ENCODE measurements at places on chromosomes 1 and 21. TPM values are rescaled to one million over a fixed set of nuclear protein-coding genes. Genes with fewer than 3 reads are reported as not detected.

DNA sequence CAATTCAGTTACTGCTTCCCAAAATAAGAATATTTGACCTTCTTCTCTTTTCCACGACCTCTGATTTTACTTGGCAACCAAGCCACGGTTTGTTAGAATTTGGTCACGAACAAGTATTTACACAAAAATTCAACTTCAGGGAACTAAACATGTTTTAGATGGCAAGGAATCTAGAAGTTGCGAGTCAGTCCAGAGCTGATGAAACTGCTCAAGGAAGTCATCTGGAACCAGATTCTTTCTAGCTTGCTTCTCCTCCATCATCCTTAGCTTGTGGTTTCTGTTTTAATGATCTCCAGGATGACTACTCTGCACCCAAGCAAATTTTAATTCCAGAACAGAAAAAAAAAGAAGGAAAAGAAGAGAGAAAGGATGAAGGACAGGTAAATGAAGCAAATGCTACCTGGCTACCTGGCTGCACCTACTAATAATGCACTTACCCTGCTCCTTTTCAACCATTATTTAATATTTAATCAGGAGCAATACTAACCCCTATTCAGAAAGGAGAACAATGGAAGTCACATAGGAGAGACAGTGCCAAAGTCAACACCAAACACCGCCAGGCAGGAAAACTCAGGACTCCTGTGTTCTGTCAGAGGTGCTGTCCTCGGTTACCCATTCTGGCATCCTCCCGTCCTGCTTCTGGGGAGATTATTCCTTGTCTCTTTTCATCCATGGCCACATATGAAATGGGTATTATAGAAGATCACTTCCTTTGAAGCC, 54.2 kb upstream of the RGS7 start:
- no peak for DNase-seq

DNA sequence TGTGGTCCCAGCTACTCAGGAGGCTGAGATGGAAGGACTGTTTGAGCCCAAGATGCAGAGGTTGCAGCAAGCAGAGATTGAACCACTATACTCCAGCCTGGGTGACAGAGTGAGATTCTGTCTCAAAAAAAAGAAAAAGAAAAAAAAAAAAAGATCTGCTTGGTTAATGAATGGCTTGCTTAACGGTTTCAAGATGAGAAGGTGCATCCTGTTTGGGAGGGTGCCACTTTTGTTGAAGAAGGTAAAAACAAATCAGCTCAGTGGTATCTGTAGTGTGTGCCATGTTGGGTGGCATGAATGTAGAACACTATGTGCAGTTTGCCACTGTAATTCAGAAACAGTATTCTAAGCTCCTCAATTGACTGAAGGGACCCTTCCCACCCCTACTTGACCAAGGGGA, 94.9 kb upstream of the ETV3 start:
- DNase-seq, result no peak

- DNase-seq, result no peak
Observed at GRCh38 chr1:41135196-41135947, 106.7 kb downstream of the SCMH1 start.

- no peak for DNase-seq
Observed at GRCh38 chr21:26804895-26805609, 40.2 kb downstream of the ADAMTS1 start.

RASAL2 gene
- 26.4 TPM for total RNA-seq

DNA sequence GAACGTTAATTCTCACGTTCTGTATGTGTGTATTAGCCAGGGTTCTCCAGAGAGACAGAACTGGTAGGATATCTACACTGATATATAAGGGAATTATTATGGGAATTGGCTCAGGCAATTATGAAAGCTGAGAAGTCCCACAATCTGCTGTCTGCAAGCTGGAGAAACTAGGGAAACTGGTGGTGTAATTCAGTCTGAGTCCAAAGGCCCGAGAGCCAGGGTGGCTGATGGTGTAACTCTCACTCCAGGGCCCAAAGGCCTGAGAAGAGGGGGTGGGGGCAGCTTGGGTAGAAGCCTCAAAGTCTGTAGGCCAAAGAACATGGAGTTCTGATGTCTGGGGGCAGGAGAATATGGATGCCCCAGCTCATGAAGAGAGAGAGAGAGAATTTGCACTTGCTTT, 13.3 kb upstream of the VASH2 start:
- no peak for DNase-seq

- peak; percentile 75 for DNase-seq
Observed at GRCh38 chr1:27555700-27556424, 48.1 kb downstream of the AHDC1 start.

- DNase-seq, result no peak
Observed at GRCh38 chr1:94596260-94596659, 54.7 kb upstream of the F3 start.

DNA sequence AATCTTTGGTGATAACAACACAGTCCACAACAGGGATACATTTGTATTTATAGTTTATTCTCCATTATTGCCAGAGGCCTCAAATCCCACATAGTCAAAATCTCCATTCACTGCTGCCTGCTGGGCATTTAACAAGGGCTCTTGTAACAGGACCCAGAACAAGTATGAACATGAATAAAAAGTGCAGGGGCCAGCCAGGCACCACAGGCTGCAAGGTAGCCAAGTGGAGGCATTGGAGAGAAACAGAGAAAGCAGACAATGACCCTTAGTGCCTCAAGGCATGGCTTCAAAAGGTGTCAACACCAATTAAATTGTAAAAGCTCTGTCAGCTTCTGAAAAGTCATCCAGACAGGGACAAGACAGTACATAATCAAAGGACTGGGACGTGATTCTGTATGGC, 116.8 kb downstream of the ATP6V1G3 start:
- DNase-seq, result no peak

OR10X1 gene
- not detected for total RNA-seq

GRCh38 chr1:82597141-82597540, 796.4 kb downstream of the ADGRL2 start:
- DNase-seq, result no peak

DNA sequence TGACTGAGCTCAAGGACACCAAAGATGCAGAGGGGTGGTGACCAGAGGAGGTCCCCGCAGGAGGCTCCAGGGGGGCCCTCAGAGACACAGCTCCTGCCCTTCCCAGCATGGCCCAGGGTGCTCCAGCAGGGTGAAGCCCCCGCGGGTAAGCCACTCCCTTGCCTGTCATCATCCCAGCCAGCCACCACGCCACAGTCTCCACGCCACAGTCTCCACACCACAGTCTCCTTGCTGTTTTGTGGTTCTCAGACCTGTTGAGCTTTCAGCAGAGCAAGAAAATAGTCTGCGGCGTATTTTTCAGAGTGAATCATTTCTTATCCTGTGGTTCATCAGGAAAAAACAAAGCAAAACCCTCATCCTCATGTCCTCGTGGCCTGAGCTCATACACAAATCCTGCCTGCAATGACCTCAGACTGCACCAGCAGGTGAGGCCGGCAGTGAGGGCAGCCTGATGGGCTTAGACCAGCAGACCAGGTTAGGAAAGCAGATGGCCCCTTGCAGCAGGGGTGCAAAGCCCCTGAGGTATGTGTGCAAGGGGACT, 25.7 kb upstream of the ABCG1 start:
- no peak for DNase-seq

DNA sequence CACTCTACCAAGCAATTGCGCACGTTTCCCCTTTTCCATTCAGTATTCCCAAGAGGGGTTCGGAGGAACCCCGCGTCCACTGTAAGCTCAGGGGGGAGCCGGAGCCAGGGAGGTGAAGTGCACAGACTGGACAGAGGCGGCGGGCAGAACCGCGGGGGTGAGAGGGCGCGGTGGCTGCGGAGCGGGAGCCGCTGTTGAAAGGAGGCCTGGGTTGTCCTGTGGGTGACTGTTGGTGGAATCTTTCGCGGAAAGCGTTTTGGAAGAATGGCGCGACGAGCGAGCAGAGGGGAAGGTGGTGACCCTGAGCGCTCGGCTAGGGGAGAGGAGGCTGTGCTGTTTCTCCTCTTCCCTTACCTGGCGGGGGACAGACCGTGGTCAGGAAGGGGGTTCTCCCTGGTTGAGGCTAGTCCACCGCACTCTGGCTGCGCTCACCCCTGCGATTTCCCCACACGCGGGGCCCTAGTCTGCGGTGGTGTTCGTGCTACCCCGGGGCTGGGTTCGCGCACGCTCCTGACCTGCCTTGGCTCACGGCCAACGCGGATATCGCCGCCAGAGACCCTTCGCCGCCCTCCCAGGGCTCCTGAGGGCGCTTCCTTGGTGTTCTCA, 92.8 kb downstream of the PRKAB2 start:
- no peak for DNase-seq

DNA sequence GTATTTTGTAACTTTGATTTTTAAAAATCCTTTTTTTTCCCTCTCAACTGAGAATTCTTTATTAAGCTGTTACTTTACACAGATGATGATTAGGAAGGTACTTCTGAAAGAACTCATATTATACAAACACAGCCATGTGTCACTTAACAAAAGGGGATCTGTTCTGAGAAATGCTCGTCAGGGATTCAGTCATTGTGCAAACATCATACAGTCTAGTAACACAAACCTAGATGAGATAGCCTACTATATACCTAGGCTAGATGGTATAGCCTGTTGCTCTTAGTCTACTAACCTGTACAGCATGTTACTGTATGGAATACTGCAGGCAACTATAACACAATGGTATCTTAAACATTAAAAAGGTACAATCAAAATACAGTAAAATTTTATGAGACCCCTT, 24.9 kb downstream of the AHCTF1 start:
- DNase-seq, result no peak

OLFML3 gene
- 10.8 TPM for total RNA-seq

FTCD gene
- 1.5 TPM for total RNA-seq

GRCh38 chr1:44464361-44464760, 59.3 kb downstream of the RNF220 start:
- DNase-seq, result no peak

DNA sequence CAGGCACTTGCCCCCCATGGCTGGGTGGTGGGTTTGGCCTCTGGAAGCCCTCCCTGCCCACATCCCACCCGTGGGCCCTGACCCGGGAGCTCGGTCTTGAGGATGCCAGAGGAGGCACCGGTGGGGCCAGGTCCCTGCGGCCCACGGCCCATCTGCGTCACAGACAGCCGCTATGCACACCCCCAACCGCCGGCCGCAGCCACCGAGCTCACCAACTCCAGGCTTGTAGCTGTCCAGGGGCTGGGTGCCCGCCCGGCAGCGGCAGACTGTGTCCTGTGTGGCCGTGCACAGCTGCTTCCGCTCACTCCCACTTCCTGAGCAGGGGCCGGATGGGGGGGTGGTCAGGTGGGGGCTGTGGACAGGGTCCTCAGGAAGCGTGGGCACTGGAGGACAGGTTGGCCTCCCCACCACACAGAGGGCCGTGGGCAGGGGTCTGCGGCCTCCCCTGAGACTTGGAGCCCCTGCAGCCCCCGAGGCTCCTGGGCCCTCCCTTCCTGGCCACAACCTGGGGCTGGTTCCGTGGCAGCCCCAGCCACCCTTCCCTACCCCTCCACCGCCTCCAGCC, 1.1 kb downstream of the TNFRSF4 start:
- peak; percentile 68 for DNase-seq

PLPP3 gene
- 140 TPM for total RNA-seq

- peak; percentile 86 for DNase-seq
Observed at GRCh38 chr1:109509176-109510134, at the start of gene AMIGO1. TSS of gene AMIGO1 (minus strand) at chr1:109509727. CDS start at chr1:109508912, 815 bp downstream.

DNA sequence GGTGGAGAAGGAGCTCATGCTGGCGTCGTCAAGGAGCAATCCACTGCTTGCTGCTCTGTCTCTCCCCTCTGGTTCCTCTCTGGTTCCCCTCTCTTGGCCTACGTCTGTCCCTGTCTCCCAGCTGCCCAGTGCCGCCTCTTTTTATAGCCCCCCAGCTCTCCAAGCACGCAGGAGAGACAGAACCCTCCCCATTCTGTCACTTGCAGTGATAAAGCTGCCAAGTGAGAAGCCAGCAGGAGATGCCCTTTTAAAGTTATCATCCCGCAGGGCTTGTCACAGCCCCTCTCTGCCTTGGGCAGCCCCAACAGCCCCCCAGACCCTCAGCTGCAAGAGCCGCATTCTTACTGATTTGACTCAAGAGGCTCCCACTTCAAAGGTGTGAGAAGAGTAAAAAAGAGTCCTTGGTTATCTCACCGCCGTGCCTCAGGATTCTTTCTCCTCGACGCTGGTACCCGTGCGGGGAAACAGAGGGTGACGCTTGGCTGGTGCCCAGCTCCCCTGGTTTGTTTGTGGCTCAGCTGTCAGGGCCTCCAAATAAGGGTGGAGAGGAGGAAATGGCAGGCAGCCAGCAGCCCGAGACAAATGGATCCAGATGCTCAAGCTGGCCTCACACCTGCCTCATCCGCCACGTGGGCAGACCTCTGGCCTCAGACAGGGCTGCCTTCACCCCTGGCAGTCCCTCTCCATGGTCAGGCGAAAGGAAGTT, at the start of gene NPPA:
TSS of gene NPPA (minus strand) at position 117 of the 706 bp plus-strand sequence. CDS start at position 18, 99 bp downstream.
- no peak for DNase-seq

EPHA10 gene
- total RNA-seq, result 0.10 TPM

GRCh38 chr1:213015099-213016050, at the start of gene ANGEL2:
TSS of gene ANGEL2 (minus strand) at chr1:213015867. CDS start at chr1:213015671, 196 bp downstream.
- DNase-seq, result peak; percentile 97

- no peak for DNase-seq
Observed at GRCh38 chr1:173222149-173223030, 15.3 kb upstream of the TNFSF4 start.

DNA sequence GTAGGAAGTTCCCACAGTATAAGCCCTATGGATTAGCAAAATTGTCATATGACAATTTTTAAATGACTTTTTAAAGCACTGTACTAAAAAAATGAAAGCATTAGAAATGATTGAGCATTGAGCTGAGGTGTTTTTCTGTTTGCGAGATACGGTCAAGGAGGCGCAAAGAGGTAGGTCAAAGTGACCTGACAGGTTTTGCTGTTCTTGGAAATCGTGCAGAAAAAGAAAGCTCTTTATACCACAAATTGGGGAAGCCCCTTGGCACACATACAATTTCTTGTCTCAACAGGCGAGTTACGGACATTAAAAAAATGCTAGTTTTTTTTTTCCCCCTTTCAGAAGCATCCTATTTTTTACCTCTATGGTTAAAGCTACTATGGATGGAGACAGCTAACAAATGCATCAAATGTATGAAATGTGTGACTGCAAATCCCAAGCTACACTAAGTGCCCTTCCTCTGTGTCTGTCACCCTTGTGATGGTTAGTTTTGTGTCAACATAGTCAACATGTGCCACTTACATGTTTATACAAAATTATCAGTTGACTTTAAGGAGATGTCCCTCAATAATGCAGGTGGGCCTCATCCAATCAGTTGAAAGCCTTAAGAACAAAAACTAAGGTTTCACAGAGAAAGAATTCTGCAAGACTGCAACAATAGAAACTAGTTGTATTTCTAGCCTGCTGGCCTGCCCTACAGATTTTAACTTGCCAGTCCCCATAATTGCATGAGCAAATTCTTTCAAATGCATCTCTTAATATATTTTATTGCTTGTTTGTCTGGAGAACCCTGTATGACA, 29.3 kb downstream of the CRYZ start:
- DNase-seq, result no peak
